Dermis microvascular lymphatic vessel endothelial cell (primary cell): ENCODE measurements at places on chromosomes 3 and 15.
A peak's percentile ranks its signal among the peaks of the same experiment; 100 is the strongest.

GRCh38 chr15:65789759-65790425, 2.2 kb downstream of the DENND4A start:
- DNase-seq: no peak

- no peak for DNase-seq
Measured at GRCh38 chr15:85547386-85547785, 167.0 kb downstream of the AKAP13 start.

DNA sequence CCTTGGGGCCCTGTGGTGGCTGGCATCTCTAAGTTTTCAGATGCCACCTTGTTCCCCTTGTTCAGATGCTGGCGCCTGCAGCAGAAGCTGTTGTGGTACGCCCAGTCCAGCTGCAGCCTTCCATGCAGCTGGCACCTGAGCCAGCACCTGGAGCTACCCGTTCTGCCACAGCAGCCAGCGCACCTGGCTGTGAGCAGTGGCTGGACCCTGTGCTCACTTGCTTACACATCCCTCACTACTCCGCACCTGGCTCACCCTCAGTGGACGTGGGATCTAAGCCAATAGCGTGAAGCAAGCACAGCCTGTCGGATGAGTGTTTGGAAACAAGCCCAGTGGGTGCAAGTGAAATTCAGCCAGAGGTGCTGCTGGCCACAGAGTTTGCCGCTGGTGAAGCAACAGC, 607.5 kb upstream of the BCHE start:
- DNase-seq: no peak

DNA sequence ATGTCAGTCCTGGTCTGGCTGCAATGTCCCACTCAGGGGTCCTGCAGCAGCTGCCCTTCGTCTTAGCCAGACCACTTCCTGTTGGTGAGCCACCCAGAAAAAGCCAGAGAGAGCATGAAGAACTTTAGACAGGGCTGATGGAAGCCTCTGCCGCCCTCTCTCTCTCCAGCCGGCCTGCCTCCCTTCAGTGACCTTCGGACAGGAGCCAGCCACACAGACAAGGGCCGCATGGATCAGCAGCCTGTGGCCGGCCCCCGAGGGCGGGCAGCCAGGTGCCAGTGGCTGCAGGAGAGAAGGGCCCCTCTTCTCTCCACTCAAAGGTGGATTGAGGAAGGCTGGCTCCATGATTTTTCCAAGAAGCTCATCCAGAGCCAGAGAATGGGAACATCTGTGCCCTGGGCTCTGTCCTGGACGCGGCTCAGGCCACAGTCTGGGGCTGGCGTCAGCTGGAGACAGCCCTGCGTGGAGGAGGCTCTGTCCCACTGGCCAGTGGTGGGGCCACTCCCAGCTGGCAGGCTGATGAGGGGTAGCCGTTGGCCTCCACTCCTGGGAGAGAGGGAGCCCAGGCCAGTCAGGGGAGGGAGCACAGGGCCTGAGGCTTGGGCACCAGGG, 42.9 kb downstream of the ISG20 start:
- DNase-seq: no peak

DNA sequence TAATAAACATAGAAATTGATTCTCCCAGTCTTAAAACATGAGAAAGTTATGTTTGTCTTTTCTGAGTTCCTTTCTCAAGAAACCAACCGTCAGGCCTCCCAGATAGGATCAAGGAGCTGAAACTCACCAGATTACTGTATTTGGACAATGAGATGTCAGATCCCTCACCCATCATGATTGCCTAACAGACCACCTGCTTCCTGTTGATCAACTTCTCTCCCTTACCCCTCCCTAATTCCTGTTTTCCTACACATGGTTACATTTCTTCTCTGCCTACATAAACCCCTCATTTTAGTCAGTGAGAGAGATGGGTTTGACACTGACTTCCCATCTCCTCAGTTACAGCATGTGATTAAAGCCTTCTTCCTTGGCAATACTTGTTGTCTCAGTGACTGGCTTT, 917.5 kb downstream of the FHIT start:
- DNase-seq: no peak

DNA sequence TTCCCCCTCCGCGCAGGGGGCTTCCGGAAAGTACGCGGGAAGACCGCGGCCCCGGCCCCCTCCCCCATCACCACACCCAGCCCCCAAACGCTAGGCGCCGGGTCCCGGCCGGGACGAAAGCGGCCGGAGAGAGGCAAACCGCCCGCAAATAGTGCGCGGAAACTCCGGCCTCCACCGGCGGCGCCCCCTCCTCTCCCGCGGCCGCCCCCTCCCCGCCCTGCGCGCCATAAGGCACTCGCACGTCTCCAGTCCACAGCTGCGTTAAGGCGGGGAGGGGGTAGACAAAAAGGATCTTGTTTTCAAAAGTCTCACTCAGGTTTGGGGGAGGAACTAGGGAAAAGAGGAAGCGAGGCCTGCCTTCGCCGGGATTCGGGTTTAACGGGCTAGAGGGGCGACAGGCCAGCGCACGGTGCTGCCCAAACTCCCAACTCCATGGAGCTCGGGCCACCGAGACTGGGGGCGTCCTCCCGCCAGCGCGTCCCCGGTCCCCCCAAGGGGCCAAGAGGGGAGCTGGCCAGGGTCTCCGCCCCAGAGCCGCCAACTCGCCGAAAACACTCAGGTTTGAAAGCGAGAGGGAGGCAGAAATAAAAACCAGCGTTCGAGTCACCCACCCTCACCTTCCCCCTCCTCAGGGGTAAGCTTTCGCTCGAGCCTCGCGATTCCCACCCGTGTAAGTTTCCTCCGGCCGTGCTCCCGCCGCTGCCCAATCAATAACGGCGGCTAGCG, 1.8 kb downstream of the ANP32A start:
- DNase-seq: peak; percentile 54

GRCh38 chr3:141854599-141854998, 21.8 kb upstream of the ATP1B3 start:
- DNase-seq: no peak

DNA sequence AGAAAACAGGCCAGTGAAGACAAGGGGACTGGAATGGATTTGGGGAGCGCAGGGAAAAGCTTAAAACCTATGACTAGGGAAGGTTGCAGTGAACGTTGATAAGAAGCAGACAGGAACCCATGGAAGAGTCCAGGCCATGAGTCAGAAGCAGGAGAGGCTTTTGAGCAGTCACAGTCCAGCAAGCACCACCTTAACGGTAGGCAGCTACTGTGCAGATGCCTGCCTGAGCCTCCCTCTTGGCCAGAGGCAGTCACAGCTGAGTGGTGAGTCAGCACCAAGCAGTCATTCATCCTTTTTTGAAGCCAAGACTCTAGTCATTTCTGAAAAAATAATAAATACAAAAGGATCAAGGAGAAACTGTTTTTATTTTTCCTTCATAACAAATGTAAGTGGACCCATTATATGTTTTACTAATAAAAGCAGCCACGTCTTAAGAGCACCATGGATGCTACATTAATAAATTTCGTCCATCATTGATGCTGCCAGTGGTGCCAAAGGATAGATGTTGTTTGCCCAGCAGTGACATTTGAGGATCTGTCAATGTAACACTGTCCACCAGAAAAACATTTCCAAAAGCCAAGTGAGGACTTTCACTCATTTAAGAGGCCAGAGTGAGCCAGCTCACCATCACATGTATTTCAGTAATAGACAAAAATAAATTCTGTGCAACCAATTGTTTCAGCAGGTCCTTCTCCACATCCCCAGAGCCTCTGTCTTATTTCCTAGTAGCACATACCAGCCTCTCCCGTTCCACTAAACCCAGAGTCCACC, 42.1 kb upstream of the ACTC1 start:
- no peak for DNase-seq

GRCh38 chr3:64456674-64457073, 231.1 kb downstream of the ADAMTS9 start:
- DNase-seq: no peak

DNA sequence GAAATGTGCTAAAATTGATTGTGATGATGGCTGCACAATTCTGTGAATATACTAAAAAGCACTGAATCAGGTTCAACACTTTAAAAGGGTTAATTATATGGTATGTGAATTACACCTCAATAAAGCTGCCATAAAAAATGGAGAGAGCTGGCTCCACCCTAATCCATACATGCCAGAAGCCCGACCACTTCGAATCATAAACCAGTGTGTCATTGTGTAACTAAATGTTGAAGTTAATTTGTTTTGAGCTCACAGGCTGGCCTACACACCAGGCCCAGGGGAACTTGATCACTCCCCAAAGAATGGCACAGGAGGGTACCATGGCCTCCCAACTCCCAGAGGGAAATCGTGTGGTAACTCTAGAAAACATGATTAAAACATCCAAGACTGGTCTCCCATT, 14.0 kb downstream of the PLCD1 start:
- DNase-seq: no peak

DNA sequence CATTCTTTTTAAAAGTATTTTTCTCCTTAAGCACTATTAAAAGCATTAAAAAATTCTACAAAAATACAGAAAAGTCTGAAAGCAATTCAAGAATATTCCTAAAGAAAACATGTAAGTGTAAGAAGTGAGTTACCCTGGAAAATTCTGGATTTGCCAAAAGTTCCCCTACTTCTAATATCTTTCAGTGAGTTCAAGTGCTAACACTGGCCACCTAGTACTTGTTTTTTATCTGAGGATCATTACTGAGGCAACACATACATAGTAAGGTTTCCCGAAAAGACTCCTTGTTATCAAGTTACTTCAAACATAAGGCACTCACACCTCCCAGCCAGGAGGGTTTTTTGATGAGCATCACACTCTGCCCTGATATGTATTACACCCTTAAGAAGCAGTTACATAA, 158.4 kb downstream of the TIGIT start:
- DNase-seq: no peak

GRCh38 chr3:43162230-43163084, 56.6 kb upstream of the POMGNT2 start:
- DNase-seq: peak; percentile 69

DNA sequence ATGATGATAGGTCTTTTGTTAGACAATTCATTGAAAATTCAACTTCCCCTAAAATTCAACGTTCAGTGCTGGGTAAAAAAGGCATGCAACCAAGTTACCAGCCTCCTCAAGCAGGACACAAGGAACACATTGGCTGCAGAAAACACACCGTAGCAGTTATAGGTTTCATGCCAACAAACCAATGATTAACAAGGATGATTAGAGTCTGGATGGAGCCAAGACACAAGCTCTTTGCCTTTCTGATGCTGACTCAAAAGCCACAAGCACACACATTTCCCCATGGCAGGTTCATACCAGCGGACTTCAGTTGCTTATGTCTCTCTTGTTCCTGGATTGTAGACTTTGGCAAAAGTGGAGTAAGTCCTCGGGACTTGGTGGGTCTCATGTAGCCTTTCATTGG, 105.8 kb downstream of the DHX30 start:
- DNase-seq: no peak

DNA sequence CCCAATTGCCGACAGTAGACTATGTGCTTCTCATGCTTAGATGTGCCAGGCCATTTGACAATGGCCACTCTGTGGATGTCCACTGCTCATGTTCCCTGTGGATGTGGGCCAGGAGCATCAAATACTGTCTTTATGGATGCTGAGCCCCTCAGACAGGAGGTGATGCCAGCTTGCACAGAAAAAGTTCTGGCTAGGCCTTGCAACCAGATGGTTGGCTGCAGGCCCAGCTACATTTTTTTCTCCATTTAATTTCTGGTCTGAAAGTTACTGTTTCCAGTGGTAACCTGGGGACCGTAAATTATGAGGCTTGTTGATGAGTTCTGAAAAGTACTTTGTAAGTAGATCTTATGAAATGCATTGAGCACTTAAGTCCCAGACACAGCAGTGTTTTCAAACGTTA, 228.5 kb downstream of the CHL1 start:
- no peak for DNase-seq

DNA sequence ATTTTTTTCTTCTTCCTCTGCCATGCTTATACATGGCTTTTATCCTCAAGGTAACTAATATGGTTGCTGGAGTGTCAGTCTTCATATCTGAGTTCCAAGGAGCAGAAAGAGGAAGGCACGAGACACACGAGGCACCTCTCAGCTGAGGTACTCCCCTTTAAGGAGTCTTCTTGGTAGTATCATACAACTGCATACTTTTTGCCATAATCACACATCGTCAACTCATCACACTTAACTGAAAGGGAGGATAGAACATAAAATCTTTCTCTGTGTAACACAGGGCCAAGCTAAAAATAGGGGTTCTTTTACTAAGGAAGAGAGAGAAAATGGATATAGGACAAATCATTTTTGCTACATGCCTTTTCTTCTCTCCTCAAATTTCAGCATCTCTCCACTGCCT, 104.2 kb downstream of the OXSM start:
- DNase-seq: no peak

DNA sequence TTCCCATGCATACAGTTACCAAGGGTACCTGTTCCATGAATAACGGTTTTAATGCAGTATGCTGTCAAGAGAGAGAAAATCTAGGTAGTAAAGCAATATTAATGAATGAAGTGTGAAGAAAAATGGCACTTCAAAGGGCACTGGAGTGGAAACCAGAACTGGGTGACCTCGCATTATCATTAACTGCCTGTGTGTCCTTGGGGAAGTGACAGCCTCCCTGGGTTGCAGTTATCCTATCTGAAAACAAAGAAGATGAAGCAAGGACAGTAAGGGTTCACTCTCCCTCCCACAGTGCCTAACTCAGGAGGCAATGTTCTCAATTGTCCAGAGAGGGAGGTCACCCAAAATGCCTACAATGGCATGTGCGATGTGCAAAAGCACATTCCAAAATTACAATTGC, 15.1 kb downstream of the MTHFS start:
- no peak for DNase-seq

DNA sequence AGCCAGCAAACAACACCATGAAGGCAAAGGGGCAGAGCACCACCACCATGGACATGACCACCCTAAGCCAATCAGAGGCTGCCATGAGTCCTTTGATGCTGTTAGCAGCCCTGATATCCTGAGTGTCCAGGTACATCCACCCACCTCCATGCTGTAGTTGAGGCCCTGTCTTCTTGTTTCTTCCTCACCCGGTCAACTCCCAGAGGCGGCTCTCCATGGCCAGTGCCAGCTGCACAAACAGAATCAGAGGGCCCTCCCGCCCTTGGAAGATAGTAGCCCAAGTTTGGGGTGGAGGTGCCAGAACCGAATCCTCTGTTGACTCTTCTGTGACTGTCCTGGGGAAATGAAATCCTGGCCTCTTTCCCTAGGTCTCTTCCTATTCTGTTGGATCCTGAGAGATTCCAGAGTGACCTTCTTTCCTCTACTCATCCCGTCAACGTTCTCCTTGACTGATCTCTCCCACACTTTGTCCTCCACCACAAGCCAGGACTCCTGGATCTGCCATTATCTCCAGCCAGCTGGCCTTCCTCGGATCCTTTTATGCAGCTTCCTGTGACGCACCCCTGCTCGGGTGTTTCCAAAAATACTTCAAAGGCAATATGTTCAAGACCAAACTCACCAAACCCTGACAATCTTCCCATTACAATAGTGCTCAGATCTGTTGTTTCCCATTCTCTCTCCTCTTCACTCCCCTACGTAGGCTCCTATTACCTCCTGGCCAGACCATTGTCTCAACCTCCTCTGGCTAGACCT, 45.4 kb upstream of the DLG1 start:
- DNase-seq: peak; percentile 27

GRCh38 chr3:105436687-105437086, 70.0 kb downstream of the ALCAM start:
- no peak for DNase-seq

DNA sequence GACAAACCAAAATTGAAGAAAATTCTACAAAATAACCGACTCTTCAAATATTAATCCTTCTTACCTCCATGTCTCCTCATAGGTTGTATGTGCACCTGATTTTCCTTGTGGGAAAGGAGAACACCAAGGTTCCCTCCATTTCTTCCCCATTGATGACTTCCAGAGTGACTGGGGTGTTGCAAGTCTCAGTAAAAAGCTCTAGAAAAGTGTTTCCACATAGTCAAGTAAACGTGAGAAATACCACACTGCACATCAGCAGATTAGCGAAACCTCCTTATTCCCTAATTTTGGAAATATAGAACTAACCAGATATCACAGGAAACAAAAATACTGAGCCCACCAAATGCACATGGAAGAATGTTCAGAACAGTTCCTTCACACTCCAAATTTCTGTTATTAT, 4.9 kb upstream of the RPN1 start:
- no peak for DNase-seq
